ENCODE measurements at places on chromosomes 3 and 15.

DNA sequence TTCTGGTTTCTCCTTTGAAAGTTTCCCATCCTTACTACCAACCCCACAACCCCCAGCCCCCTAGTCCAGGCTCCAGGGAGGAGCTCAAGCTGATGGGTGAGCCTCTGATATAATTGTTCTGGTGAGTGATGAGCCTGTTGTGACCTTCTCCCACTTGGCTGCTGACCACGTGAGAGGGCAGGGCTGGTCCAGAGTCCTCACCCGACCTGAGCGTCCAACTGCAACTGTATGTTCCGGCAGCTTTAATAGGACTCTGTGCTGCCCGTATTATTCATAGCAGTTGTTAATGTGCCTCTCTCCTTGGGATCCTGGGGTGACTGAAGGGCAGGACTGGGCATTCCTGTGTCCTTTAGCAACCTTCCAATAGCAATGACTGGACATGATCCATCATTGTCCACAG is 56.2 kb downstream of the B3GNT5 start:
- DNase-seq = no peak

GRCh38 chr3:10697918-10698317 is 118.1 kb upstream of the SLC6A11 start:
- DNase-seq = no peak

- DNase-seq = no peak
Measured at GRCh38 chr3:128878556-128879124, 780 bp upstream of the ACAD9 start.

- DNase-seq = no peak
Measured at GRCh38 chr3:45258317-45258716, 32.2 kb upstream of the TMEM158 start.

DNA sequence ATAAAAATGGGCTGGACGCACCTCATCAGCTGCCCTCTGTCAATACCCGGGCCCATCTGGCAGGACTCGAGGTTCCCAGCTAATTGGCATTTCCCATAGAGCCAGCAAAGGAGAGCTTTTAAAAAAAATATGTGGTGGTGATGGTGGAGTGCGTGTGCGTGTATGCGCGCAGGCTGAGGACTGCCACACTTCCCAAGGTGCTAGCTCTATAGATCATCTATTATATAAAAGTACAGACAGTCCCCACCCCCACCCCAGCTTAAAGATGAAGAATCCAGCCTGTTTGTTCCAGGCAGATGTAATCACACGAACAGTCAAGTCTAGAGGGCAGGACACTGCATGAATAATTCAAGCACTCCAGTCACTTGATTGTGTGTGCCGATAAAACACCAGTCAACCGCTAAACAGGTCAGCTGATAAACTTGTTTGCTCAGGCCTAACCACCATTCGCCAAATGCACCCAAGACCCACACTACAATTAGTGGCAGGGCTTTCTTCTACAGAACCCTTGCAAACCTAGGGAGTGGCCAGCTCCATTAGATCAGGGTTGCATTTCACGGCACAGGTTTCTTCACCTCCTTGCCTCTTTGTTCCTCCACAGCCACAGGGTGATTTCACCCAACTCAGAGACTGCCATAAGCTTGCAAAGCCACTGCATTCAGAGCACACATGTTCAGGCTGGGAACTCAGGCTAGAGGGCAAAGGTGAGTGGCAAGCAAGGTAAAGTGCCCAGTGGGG is 5.8 kb downstream of the TLE3 start:
- no peak for DNase-seq

- DNase-seq = no peak
Measured at GRCh38 chr3:197212290-197212689, 86.1 kb downstream of the DLG1 start.

DNA sequence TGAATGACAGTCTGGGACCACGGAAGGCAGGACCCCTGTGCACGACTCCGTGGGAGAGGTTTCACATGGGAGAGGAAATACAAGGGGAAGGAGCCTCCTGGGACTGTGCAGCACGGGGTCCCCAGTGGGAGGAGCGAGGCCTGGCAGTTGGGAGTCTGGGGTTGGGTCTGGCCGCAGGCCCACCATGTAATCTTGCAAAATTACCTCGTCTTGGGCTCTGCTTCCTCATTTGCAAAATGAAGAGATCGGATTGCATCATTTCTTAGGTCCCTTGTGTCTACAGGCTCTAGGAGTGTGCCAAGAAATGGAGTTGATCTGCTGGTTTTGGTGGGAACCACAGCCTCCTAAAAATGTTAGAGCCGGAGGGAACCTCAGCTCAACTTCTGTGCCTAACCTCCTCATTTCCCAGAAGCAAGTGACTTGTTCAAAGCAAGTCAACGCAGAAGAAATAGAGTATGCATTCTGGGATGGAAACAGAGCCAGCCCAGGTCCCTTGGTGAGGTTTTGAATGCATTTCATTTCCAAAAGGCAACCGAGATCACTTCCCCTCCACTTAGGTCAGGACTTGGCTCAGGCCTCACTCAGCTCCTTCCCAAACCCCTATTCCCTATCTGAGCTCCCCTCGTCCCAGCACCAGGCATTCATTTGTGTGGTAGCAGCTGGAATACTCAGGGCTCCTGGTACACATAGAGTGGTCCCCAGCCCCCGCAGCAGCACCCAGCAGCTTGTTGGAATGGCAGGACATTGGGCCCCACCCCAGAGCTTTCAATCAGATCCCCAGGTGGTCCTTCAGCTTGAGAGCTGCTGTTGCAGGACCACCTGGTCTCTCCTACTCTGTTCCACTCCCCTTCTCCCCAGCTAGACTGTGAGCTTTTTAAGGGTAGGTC is 267.7 kb downstream of the XXYLT1 start:
- DNase-seq = no peak

GRCh38 chr3:135694142-135694541 is 271.4 kb upstream of the PPP2R3A start:
- no peak for DNase-seq

GRCh38 chr3:183967693-183968092 is 50.0 kb downstream of the ABCC5 start:
- no peak for DNase-seq

GRCh38 chr15:56082263-56082761 is 88.9 kb upstream of the NEDD4 start:
- DNase-seq = no peak

GRCh38 chr15:63793046-63793483 is 40.7 kb downstream of the HERC1 start:
- no peak for DNase-seq

DNA sequence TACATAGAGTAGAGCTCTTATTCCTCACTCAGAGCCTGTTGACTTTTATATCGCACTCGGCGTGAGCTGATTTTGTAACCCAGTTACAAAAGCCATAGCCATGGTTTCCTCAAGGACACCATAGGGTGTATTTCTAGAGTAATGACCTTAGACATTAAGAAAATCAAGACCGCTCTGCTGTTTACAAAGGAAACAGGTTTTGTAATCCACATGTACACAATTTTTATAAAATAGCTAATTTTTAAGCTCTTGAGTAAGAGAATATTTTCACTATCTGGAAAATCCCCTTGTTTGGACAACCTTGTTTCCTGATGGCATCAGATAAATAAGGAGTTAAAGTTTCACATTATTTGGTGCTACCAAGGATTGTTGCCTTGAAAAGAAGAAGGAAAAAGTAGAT is 104.7 kb downstream of the PGPEP1L start:
- DNase-seq = no peak

GRCh38 chr15:42933886-42934667 is 13.5 kb upstream of the TTBK2 start:
- DNase-seq = no peak

DNA sequence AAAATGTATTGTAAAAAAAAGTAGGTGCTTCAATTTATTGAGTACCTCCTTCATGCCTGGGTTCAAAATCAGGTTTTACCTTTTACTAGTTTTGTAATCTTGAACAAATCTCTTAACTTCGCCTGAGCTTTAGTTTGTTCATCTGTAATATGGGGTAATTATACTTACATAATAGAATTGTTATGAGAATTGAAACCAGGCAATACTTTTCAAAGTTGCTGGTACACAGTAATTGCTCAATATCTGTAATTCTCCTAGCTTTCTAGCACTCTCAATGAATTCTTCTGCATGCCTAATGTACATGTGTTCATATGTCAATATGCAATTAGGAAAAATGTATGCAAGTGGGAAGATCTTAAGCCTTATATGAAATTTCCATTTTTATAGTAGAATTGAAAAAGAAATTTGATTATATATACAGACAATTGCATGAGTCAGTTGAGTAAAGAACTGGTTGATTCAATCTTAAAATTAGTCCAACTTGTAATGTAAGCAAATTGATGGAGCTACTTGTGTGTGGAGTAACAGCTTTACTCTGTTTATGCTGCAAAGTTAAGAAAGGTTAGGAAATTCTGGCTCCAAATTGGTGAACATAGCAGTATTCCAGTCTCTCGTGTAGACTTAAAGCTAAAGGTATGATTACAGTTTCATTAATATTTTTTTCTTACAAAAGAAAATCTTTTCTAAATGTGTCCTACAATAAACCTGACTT is 4.1 kb downstream of the TNFSF10 start:
- no peak for DNase-seq

DNA sequence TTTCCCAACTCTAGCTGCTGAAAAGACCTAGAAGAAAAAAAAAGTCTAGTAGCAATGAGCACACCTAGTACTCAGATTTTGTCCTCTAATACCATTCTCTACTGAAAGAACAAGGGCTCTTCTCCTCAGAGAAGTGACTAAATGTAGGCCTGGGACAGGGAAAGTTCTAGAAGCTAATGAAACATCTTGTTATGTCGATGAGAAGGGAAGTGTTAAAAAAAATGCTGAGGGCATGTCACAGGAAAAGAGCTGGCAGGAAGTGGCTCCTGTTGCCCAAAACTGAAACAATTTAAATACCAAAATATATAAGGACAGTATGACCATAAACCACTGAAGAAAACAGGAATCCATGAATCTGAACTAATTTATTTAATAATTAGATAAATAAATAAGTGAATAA is 581.4 kb upstream of the TBL1XR1 start:
- no peak for DNase-seq
